ENCODE measurements at places on chromosomes 7 and 10.

GRCh38 chr7:156463280-156463679 is 177.3 kb upstream of the RNF32 start:
- no peak for DNase-seq

DNA sequence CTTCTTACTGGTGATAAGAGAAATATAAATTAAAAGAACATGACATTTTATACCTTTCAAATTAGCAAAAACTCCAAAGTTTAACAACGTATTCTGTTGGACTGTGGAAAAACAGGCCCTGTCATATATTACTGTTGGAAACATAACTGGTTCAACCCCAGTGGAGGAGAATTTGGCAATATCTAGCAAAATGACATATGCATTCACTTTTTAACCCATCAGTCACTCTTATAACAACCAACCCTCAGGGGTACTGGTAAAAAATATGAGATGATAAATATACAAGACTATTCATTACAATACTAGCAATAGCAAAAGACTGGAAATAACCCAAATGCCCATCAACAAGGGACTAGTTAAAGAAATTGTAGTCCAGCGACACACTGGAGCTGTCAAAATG is 22.9 kb upstream of the NEBL start:
- no peak for DNase-seq

DNA sequence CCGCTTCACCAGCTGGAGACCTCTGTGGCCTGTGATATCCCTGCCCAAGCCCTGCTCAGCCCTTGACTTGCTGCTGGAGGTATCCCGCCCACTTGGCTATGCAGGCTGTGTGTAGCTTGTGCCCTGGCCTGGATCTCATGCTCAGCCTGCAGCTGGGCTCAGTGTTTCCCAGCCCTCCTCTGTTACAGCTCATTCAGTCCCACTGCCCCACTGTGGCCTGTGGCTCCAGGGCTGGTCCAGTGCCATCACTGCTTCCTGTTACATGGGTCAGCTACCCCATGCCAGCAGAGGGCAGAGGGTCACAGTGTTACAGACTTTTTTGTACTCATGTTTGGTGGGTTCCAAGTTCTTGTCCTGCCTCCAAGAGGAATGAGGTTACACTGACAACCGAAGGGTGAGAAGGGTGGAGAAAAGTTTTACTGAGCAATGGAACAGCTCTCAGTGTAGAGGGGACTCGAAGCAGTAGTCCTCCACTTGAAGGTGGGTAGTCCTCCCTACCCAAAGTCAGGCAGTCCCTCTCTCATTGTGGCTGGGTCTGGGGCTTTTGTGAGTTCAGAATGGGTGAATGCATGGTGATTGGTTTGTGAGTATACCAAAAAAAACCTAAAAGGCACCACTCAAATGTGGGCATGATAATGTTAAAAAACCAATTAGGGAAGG is 100.4 kb downstream of the ANKRD7 start:
- DNase-seq = no peak

GRCh38 chr10:84195044-84195830 is 900 bp downstream of the CDHR1 start:
- DNase-seq = no peak

- no peak for DNase-seq
Measured at GRCh38 chr7:28530175-28530802, 118.0 kb downstream of the CREB5 start.

GRCh38 chr7:50208378-50208982 is 96.0 kb upstream of the IKZF1 start:
- DNase-seq = no peak

DNA sequence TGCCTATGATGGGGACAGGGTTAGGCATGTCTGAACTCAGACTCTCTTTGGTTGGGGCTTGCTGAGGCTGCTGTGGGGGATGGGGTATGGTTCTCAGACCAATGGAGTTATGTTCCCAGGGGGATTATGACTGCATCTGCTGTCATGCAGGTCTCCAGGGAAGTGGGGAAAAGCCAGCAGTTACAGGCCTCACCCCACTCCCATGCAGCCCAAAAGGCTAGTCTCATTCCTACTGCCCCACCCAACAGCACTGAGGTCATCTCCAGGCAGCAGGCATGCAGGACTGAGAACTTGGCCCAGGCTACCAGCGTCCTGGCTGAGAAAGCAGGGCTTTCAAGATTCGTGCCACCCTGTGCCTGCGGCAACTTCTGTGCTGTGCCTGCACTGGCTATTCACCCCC is 373.3 kb downstream of the HTR7 start:
- no peak for DNase-seq

- no peak for DNase-seq
Measured at GRCh38 chr7:157009778-157010587, 480 bp downstream of the MNX1 start.

- no peak for DNase-seq
Measured at GRCh38 chr7:116290740-116291139, 80.4 kb downstream of the TES start.

DNA sequence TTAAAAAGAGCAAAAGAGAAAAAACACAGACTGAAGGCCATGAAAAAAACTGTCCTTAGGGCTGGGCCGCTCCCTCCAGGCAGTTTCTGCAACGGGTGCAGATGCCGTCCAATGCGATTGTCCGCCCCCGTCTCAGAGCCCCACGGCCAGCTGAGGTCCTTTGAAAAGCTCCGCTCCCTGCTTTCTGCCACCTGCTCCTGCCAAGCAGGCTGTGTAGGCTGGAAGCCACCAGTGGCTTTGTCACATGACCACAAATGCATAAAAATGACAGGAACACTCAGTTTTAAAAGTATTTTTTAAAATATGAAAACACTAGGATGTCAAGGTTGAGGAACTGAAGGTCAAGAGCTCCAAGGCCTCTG is 71.7 kb downstream of the AMZ1 start:
- DNase-seq = no peak

Measured in CD4-positive, alpha-beta T cell treated with Interleukin-12 subunit alpha and Interleukin-12 subunit beta, for 1 hour (primary cell).